ENCODE measurements at places on chromosomes 1 and 21.
A peak's percentile ranks its signal among the peaks of the same experiment; 100 is the strongest.

DNA sequence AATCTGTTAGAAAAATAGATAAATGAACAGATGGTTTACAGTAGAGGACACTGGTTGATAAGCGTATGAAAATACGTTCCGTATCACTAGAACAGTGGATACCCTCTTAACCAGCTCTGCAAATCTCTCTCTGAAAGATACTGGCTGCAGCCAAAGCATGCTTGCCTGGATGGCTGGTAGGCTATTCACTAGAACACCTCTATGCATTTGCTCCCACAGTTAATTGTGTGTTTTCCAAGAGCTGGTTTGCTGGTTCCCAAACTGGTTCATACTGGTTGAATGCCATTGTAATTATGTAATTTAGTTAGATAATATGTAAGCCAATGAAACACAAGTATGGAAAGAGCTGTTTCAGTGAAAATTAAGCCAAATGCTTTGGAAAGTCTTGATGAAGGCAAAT lies 126.6 kb downstream of the C1orf21 start:
- no peak for DNase-seq

GRCh38 chr1:193240609-193241008 lies 54.2 kb upstream of the B3GALT2 start:
- no peak for DNase-seq

- DNase-seq = no peak
Measured at GRCh38 chr1:175720023-175720422, 23.4 kb downstream of the TNR start.

- DNase-seq = no peak
Measured at GRCh38 chr1:221527886-221528624, 213.8 kb downstream of the DUSP10 start.

DNA sequence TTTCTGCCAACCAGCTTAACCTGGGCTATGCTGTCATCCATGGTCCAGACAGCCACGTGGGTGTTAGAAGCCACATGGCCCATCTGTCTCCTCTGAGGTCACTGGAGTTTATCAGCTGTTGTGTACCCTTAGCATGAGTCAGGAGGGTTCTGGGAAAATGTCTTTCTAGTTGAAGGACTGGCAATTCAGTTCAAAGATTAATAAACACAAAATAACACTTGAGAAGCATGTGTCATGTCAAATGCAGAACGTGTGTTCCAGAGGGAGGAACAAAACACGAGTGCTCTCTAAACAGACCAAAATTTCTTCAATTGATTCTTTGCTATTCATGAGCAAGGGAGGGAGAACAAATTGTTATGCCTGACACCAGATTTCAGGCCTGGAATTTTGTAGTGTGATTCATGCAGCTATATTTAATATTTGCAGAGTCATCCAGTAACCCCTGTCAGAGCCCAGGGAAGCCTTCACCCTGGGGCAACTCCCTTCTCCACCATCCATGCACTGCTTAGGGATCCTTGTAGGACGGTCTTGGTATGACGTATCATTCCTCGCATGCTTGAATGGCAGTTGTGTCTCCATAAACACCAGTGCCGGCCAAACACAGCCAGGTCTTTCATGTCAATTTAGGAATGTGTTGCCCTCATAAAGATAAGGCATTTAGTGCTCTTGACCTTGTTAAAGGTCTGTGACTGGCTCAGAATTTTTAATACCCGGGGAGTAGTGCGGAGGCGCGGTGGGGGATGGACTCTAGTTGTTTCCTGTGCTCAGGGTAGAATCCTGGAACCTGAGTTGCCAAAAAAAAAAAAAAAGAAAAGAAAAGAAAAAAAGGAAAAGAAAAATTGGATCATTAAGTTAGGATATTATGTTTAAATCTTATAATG lies 27.7 kb upstream of the DYRK1A start:
- DNase-seq = no peak

- DNase-seq = no peak
Measured at GRCh38 chr1:10128101-10128765, 82.1 kb upstream of the KIF1B start.

GRCh38 chr1:41483001-41483850 lies 1.3 kb downstream of the EDN2 start:
- no peak for DNase-seq

DNA sequence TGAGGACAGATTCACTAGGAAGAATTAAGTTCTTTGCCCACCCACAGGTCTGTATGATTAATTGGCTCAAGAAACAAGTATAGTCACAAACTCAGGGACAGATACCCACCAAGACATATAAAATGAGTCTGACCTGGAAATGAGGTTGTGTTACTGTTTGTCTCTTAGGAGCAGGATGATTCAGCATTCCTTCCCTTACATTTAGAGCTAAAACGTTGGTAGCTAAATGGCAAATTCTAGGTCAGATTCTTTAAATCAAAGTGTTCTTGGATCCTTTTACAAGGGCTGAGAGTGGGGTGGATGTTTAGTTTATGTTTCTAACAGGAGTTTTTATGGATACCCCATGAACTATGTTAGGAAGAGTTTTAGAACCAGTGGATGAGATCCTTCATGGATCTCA lies 4.7 kb downstream of the RIMKLA start:
- no peak for DNase-seq

- DNase-seq = no peak
Measured at GRCh38 chr1:229410692-229411433, 23.0 kb downstream of the ACTA1 start.

DNA sequence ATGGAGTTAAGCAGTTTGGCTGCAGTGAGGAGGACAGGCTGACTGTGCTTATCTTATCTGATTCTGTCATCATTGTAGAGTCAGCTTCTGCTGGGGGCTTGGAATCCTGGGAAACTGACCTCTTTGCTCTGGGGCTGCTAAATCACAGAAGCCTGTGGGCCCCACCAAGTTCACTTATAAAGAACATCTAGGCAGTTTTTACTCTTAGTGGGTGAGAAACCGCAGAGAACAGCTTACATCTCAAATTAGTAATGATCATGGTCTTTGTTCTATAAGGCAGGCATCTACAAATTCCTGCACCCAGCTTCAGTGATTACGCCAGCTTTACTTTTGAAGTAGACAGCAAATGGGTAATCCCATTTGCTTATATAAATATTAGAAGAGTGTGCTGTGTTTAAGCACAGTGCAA lies 75.7 kb downstream of the ZC3H11B start:
- no peak for DNase-seq

GRCh38 chr1:183847641-183848040 lies 42.7 kb downstream of the RGL1 start:
- no peak for DNase-seq

DNA sequence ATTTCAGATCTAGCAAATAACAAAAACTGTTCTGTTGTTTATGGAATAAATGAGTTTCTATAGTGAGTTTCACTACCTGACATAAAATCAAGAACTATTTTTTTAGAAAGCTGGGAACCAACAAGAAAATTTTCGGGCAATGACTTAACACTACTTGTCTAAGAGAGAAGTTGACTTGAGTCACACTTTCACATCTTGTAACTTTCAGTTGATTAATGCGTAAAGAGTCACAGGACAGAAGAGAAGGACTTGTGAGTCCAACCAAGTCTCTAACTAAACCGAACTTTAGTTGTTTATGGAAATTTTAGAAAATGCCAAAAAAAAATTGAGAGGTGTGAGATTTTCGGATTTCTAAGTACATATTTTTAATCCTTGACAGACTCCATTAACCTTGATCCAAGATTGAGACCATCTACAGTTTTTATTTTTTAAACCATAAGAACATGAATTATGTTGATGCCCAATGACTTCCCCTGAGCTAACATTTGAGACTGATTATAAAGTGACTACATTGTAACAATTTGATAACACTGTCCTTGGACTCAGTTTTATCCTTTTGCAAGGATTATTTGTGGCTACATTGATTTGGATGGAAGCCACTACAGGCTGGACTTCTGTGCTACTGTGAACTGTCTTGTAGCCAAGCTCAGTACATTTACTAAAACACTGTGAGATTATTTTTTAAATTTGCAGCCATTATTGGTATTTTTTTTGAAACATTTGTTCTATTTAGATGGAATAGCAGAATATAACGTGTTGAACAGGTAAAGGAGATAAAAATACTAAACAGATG lies 284.0 kb downstream of the PTPRC start:
- no peak for DNase-seq

DNA sequence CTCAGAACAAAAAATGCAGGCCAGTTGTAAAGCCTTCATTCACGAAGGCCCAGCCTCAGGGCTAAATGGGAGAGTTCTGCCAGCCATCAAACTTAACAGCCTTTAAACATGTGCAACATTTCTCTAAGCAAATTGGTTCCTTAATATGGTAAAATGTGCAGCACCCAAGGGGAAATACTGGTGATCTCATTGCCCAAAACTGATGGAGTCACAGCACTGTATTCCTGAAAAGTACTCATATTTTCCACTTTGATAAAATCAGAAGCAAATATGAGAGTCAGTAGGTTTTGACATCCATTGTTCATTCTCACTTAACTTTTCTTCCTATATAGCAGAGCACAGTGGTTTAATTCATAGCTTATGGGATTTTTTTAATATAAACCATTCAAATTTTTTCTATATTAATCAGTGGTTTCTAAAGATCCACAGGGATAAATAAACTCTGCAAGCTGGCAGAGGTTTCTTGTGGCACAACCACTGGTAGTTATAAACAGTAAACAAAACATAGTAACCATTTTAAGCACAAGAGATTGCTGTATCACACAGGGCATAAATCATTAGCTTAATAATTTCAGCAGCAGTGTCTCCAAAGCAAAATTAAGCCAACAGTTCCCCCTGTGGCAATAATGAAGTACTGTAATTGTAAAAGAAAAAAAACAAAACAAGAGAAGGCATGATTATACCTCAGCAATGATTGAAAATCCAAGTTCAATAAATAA lies 106.9 kb upstream of the LYPLAL1 start:
- no peak for DNase-seq

DNA sequence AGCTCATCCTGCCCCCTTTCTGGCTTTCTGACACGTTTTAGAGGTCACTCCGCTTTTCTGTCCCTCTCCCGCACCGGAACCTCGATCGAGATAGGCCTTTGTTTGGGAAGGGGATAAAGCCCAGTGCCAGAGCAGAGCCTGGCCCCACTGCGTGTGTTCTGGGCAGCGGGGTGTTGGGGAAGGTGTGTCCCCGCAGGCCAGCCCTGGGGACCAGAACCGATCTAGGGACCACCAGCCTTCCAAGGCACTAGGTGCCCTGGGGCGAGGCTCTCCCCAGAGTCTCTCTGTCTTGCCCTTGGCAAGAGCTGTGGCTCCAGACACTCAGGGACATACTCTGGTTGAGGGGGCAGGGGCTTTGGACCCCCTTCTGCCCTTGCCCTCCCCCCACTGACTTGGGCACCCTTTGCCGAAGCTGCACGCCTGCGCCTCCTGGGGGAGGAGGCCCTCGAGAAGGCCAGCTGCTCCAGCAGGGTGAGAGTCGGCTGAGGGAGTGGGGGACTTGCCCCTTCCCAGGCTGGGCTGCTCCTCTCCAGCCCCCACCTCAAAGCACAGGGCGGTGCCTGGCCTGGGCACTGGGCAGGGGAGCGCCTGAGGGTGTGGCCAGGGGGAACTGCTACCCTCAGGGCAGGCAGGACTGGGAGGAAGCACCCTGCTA lies 16.4 kb downstream of the PRXL2B start:
- peak; percentile 62 for DNase-seq

DNA sequence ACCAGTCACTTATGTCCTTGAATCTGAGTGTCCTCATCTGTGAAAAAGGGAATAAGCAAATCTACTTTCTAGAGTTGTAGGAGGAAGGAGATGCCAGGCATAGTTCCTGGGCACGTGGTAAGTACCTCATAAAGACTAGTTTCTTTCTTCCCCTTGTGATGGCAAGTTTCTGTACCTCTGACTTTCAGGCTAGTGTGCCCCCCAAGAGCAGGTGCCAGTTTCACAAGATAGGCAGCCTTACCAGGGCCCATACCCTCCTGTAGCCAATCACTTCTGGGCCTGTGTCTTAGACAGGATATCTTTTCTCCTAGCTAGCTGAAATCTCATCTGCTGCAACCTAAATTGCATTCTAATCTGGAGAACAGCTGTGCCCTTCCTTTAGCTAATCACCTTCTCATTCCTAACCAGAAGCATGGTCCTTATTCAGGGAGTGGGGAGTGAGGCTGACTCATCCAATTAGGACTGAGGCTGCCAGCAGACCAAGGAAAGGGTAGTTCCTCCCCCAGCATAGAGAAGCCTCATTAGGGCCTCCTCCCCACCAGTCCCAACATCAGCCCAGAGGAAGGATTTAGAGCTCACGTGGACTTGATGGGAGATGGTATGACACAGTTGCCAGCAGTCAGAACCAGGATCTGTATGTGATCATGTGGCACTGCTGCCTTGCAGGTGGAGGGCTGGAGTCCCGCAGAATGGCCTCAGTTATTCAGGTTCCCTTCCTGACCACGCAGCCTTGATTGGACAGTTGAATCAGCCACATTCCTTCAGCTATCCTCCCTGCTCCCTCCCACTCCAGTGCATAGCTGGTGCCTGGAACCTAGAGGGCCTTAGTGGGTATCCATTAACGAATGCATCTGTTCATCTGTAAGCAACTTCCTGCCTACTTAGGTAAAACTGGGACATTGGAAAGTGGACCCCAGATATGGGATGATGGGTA lies 7.9 kb downstream of the KLHDC8A start:
- DNase-seq = no peak

- no peak for DNase-seq
Measured at GRCh38 chr1:203280061-203280460, 25.3 kb upstream of the BTG2 start.

- no peak for DNase-seq
Measured at GRCh38 chr1:218344814-218345672, at the start of gene TGFB2. TGFB2 (plus strand) TSS chr1:218345336; CDS start chr1:218346702, 1,366 bp downstream.

GRCh38 chr1:115227346-115228082 lies 110.5 kb downstream of the NGF start:
- no peak for DNase-seq

- DNase-seq = no peak
Measured at GRCh38 chr1:206937425-206937824, 8.8 kb downstream of the PIGR start.

DNA sequence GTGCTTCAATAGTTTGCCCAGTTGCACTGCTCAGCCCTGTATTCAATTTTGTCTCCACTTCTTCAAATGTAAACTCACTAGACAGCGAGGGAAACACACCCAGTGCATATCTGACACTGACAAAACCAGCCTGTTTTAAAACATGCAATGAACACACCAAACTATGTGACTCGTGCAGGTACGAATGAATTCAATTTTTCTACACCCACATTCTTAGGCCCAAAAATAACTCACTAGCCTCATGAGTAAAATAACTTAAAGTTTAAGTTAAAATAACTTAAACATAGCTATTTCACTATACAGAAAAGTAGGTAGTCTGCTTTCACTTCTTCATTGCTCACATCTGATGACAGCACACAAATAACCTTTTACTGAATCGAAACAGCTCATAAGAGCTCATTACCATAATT lies 21.1 kb downstream of the TTC13 start:
- DNase-seq = no peak

Data from suprapubic skin (tissue), 4 donors.